GM12878 (cell line): ENCODE measurements at places on chromosomes 12 and 14.
A peak's percentile ranks its signal among the peaks of the same experiment; 100 is the strongest.

DNA sequence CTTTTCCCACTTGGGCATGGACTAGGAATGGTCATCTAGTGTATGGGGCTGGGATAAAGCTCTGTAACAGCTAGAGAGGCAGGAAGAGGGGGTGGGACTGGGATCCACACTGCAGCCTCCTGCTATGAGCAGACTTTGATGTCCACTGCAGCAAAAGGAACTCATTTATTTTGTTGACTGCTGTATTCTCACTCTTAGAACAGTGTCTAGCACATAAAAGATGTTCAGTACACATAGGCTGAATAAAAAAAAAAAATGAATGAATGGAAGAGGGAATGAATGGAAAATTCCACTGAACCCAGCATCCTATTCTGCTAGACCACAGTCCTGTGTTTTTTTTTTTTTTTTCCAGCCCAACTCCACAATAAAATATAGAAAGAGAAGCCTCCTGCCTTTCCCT lies 106.2 kb upstream of the NOS1 start:
- no peak for DNase-seq
- H3K27me3 ChIP-seq, result no peaks in the 10 kb centered on the region
- no peak overlapping the region for H3K27ac ChIP-seq
- H3K4me1 ChIP-seq, result no peaks in the 10 kb centered on the region
- no peaks in the 10 kb centered on the region for H3K36me3 ChIP-seq
- H3K4me3 ChIP-seq, result no peak overlapping the region

- no peak overlapping the region for H3K4me3 ChIP-seq
- H3K4me1 ChIP-seq, result no peaks in the 10 kb centered on the region
- no peaks in the 10 kb centered on the region for H3K27me3 ChIP-seq
- H3K27ac ChIP-seq, result no peak overlapping the region
- no peaks in the 10 kb centered on the region for H3K36me3 ChIP-seq
- DNase-seq, result no peak
These were observed 316.1 kb downstream of the GALC start for GRCh38 chr14:87676814-87677437.

GRCh38 chr12:66662729-66663128 lies 16.1 kb downstream of the GRIP1 start:
- H3K27me3 ChIP-seq, result no peaks in the 10 kb centered on the region
- no peak overlapping the region for H3K27ac ChIP-seq
- H3K4me3 ChIP-seq, result no peak overlapping the region
- no peak for DNase-seq
- peaks cover 9% of the 10 kb centered on the region; the same call in 1 of the 2 replicates for H3K4me1 ChIP-seq

GRCh38 chr14:32576088-32576795 lies 247.1 kb downstream of the AKAP6 start:
- H3K36me3 ChIP-seq, result no peaks in the 10 kb centered on the region
- no peak for DNase-seq
- no peak overlapping the region for H3K4me3 ChIP-seq
- peaks cover 17% of the 10 kb centered on the region for H3K4me1 ChIP-seq
- H3K27ac ChIP-seq, result no peak overlapping the region

- H3K27ac ChIP-seq, result peak overlapping the region; percentile 96
- no peak overlapping the region for H3K4me3 ChIP-seq
- H3K27me3 ChIP-seq, result no peaks in the 10 kb centered on the region
- peaks cover 1% of the 10 kb centered on the region; the same call in 1 of the 2 replicates for H3K36me3 ChIP-seq
- no peak for DNase-seq
These were observed 35.8 kb downstream of the SUSD6 start for GRCh38 chr14:69647213-69647612.

DNA sequence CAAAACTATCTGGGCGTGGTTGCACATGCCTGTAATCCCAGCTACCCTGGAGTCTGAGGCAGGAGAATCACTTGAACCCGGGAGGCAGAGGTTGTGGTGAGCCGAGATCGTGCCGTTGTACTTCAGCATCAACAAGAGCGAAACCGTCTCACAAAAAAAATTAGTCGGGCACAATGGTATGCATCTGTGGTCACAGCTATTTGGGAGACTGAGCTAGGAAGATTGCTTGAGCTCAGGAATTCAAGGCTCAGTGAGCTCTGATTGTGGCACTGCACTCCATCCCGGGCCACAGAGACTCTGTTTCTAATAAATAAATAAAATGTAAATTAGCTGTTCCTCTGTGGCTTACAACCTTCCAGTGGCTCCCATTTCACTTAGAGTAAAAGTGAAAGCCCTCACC lies 28.0 kb downstream of the RCOR1 start:
- DNase-seq, result no peak
- no peak overlapping the region for H3K4me3 ChIP-seq
- no peak overlapping the region for H3K27ac ChIP-seq
- H3K27me3 ChIP-seq, result no peaks in the 10 kb centered on the region

GRCh38 chr14:74941676-74942097 lies 13.7 kb downstream of the PGF start:
- H3K36me3 ChIP-seq, result no peaks in the 10 kb centered on the region
- DNase-seq, result no peak
- no peaks in the 10 kb centered on the region for H3K27me3 ChIP-seq
- H3K27ac ChIP-seq, result peak overlapping the region; percentile 55
- peaks cover 43% of the 10 kb centered on the region for H3K4me1 ChIP-seq

DNA sequence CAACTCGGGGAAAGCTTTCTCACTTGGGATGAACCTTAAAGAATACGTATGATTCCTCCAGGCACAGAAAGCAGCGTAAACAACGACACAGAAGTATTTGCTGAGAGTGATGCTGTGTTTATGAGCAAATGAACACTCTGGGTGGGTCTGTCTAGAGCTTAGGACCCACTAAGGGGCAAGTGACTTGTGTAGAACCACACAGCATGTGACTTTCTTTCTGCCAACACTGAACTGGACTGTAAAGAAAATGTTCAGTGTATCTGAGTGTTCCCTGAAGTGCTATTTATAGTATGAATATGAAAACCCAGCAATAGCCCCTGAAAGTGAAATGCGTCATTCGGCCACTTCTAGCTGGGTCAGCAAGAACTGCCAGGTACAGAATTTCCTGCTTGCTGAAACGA lies 78.5 kb downstream of the ST8SIA1 start:
- no peak overlapping the region for H3K4me3 ChIP-seq
- H3K36me3 ChIP-seq, result no peaks in the 10 kb centered on the region
- DNase-seq, result no peak
- H3K27ac ChIP-seq, result no peak overlapping the region
- no peaks in the 10 kb centered on the region for H3K27me3 ChIP-seq

DNA sequence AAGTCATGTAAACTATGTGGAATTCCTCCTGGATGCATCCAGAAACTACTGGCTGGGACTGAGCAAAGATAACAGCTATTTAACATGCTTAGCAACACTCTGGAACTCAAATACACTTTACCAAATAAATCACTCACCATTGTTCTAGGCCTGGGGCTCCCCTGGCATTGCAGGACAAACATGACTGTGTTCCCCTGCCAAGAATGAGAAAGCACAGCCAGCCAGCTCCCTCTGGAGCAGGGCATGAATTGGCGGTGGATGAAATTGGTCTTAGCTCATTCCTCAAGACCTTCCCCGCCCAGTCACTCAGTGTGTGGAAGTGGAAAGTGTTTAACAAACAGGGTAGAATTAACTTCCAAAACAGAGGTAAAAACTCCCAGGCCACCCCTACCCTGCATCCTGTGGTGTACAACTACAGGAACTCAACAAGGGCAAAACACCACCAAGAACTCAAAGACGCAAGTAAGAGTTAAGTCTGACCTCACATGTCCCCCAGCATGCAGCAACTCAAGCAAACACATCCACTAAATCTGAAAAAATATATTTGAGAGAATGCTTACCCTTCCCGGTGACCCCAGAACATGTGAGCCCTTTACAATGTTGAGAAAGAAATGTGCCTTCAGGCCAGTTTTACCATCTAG lies 58.4 kb upstream of the BDKRB2 start:
- H3K4me1 ChIP-seq, result no peaks in the 10 kb centered on the region
- no peaks in the 10 kb centered on the region for H3K27me3 ChIP-seq
- H3K36me3 ChIP-seq, result no peaks in the 10 kb centered on the region
- no peak for DNase-seq
- H3K4me3 ChIP-seq, result no peak overlapping the region
- H3K27ac ChIP-seq, result no peak overlapping the region

DNA sequence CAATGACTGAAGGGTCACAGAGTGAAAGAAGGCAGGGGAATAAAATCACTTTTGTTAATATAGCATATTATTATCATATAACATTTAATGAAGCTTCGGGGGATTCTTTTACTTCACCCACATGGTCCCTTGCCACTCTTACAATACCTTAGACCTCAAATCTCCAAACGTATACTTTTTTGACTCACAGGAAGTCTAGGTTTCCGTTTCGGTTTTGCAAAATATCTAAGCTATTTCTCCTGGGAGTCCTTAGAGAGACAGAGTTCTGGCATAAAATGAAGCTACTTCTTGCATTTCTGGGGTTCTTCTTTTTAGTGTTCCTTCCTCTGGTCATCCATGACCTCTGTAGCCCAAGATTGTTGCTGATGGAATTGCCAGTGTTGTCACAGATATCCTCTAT lies 590.5 kb upstream of the ATP2B1 start:
- no peaks in the 10 kb centered on the region for H3K36me3 ChIP-seq
- no peak overlapping the region for H3K27ac ChIP-seq
- H3K27me3 ChIP-seq, result no peaks in the 10 kb centered on the region
- no peak overlapping the region for H3K4me3 ChIP-seq
- H3K4me1 ChIP-seq, result peaks cover 5% of the 10 kb centered on the region

DNA sequence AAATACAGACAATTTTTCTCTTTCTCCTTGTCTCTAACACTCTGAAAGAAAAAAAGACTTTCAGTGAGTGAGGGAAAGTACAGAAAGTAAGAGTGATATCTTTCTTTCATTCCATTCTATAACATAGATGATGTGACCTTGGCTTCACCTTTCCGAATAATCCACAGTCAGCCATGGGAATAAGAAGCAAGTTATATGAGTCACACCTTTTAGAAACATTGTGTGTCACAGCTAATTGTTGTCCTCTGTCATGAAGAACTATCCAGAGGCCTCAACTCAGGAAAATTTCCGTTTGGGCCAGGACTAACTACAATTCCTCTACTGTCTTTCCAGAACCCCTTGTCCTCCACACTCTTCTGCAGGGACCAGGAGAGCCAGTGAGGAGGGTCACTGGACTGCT lies 209.7 kb upstream of the FAR2 start:
- H3K27ac ChIP-seq, result no peak overlapping the region
- no peak for DNase-seq
- no peaks in the 10 kb centered on the region for H3K27me3 ChIP-seq

DNA sequence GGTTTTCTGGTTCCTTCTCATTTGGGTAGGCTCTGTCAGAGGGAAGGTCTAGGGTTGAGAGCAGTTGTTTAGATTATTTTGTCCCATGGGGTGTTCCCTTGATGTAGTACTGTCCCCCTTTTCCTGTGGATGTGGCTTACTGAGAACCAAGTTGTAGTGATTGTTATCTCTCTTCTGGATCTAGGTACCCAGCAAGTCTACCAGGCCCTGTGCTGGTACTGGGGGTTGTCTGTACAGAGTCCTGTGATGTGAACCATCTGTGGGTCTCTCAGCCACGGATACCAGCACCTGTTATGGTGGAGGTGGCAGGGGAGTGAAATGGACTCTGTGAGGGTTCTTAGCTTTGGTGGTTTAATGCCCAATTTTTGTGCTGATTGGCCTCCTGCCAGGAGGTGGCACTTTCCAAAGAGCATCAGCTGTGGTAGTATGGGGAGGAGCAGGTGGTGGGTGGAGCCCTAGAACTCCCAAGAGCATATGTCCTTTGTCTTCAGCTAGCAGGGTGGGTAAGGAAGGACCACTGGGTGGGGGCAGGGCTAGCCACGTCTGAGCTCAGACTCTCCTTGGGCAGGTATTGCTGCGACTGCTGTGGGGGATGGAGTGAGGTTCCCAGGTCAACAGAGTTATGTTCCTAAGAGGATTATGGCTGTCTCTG lies 179.3 kb upstream of the BTG1 start:
- no peak for DNase-seq
- no peaks in the 10 kb centered on the region for H3K36me3 ChIP-seq
- H3K4me1 ChIP-seq, result no peaks in the 10 kb centered on the region
- H3K4me3 ChIP-seq, result no peak overlapping the region
- no peaks in the 10 kb centered on the region for H3K27me3 ChIP-seq

DNA sequence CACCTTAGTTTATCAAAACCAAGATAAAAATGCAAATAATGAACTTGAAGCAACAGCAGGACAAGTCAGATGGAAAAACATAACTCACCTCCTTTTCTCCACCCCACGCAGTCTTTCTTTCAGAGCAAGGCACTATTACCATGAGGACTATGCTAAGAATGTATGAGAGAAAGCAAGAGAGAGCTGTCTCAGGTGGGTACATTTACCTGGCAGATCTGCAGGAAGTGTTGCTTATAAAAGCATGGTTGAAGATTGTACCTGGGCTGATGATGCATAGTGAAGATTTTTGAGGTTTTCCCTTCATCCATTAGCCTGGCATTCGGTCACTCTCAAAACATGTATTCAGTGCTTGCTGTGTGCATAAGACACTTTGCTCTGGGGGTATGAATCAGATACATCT lies 68.8 kb upstream of the IFNG-AS1 start:
- no peak overlapping the region for H3K27ac ChIP-seq
- H3K4me1 ChIP-seq, result no peaks in the 10 kb centered on the region
- peaks cover 1% of the 10 kb centered on the region; the same call in 1 of the 2 replicates for H3K27me3 ChIP-seq
- no peak overlapping the region for H3K4me3 ChIP-seq
- no peak for DNase-seq

DNA sequence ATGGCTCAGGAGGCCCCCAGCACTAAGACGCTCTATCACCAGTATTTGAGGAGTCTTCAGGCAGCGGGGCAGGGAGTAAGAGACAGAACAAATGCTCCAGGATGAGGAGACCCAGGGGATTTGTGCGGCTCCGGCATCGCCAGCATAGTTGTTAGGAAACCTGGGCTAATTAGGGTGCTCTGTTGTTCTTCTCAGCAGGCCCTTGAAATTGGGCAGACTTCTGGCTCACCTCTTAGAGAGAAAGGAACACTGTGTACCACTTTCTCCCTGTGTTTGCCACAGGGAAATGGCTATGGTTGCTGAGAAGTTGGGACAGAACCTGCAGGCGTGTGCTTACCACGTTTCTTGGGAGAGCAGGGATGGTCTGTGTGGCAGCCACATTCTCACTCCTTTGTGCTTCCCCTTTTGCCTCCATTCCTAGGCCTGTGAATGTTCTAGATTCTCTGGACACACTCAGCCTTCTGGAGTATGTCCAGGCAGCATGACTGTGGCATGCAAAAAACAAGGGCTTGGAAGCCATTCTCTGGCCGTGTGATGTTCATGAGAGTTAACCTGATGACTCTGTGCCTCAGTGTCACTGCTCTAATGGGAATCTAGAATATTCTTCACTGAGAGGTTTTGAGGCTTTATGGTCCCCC lies 109.0 kb downstream of the CHST11 start:
- H3K27me3 ChIP-seq, result no peaks in the 10 kb centered on the region
- H3K4me1 ChIP-seq, result peaks cover 33% of the 10 kb centered on the region
- H3K36me3 ChIP-seq, result no peaks in the 10 kb centered on the region; the same call in 1 of the 2 replicates
- H3K4me3 ChIP-seq, result no peak overlapping the region
- no peak for DNase-seq
